ENCODE measurements at places on chromosomes 5 and 9.

DNA sequence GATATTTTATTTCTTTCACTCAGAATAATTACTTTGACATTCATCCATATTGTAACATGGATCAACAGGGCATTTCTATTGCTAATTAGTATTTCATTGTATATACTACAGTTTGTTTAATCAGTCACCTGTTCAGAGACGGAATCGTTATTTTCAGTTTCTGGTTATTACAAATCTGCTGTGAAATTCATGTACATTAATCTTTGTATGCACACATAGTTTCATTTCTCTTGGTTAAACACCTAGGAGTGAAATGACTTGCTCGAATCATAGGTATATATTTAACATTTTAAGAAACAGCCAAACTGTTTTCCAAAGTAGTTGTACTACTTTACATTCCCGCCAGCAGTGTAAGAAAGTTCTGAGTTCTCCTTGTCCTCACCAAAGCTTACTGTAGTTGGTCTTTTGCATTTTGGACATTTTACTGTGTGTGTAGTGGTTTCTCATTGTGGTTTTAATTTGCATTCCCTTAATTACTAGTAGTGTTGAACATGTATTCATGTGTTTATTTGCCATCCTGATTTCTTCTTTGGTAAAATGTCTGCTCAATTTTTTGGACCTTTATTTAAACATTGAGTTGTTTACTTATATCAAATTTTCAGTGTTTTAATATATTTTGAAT lies 198.2 kb downstream of the SAXO1 start:
- DNase-seq, result no peak

GRCh38 chr5:151164687-151165392 lies 7.3 kb upstream of the ANXA6 start:
- DNase-seq, result peak; percentile 33

DNA sequence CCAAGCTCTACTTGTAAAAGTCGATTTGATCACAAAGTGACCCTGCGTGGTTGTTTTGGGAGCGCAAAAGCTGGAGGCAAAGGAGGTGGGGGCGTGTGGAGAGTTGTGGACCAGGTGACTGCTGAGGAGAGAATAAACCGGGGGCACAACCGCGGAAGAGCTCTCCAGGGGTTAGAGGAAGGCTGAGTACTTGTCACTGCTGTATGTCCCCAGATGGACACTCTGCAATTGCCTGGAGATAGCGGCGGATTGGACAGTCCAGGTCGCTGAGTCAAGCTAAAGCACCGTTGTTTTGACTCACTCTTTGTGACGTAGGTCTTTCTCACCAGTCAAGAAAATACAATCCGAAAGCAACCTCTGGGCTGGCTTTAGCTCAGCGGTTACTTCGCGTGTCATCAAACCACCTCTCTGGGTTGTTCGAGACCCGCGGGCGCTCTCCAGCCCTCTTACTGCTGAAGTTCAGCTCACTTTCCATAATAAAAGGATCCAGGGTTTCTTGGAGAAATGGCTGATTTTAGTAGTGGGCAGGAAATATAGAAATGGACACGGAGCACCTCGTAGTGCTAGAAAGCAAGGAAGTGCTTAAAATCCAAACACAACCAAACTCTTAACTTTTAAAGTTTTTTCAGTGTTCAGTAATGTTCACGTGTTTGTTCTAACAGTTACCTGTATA lies 25.7 kb downstream of the ZMAT2 start:
- no peak for DNase-seq

GRCh38 chr9:88224938-88225337 lies 86.7 kb upstream of the SPATA31C2 start:
- no peak for DNase-seq

- DNase-seq, result no peak
These were observed 15.2 kb downstream of the RNF180 start for GRCh38 chr5:64180661-64181343.

- no peak for DNase-seq
These were observed 3.2 kb downstream of the IFNA8 start for GRCh38 chr9:21412107-21412506.

GRCh38 chr9:123883634-123884033 lies 46.3 kb downstream of the DENND1A start:
- no peak for DNase-seq

- DNase-seq, result no peak
These were observed 64.3 kb upstream of the MYO10 start for GRCh38 chr5:17000291-17000939.

GRCh38 chr9:92736563-92737215 lies 27.9 kb downstream of the BICD2 start:
- no peak for DNase-seq

- no peak for DNase-seq
These were observed 16.7 kb upstream of the TNPO1 start for GRCh38 chr5:72799721-72800120.

DNA sequence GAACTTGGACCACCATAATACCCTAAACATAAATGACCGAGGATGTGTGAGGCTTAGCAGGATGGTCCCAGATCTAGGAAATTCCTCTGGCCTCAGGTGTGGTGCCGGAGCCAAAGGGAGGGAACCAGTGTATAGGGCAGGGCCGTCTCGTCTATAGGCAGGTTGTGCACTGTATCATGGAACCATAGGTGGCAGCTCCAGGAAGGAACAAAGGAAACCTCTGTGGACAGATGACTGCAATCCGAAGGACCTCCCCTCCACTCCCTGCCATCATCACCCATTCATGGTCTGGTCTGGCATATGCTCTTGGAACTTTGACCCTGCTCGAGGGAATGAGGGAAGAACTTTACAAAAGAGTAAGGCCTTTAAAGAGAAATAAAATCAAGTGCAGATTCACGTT lies 2.9 kb upstream of the MACIR start:
- DNase-seq, result no peak

DNA sequence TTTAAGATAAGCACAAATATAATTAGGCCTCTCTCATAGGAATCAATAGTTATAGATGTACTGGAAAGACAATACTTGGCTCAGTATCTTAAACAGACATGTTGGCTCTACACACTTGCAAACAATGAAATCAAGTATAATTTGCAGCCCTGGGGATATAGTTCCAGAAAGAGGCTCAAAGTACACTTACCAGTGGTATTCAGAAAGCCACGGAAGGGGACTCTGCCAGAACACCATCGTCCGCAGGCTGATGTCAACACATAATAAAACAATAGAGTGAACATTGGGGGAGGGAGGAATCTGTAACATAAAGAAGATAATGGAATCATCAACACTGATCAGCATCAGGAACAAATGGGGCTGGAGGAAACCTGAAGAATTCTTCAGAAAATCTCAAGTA lies 31.2 kb upstream of the EBF1 start:
- no peak for DNase-seq

- no peak for DNase-seq
These were observed 12.9 kb downstream of the SFXN1 start for GRCh38 chr5:175491223-175491622.

- DNase-seq, result no peak
These were observed 586.5 kb upstream of the PTPRD start for GRCh38 chr9:11199335-11199734.

- DNase-seq, result no peak
These were observed 98.7 kb downstream of the CDK5RAP2 start for GRCh38 chr9:120481248-120481647.
